ENCODE measurements at places on chromosomes 11 and 22. TPM values are rescaled to one million over a fixed set of nuclear protein-coding genes. Genes with fewer than 3 reads are reported as not detected.

GRCh38 chr22:42717197-42717928, 3.3 kb downstream of the A4GALT start:
- H3K36me3 ChIP-seq: no peaks in the 10 kb centered on the region
- no peaks in the 10 kb centered on the region for H3K27me3 ChIP-seq
- peaks cover 5% of the 10 kb centered on the region for H3K4me1 ChIP-seq
- no peak for DNase-seq
- H3K4me3 ChIP-seq: no peak overlapping the region
- H3K27ac ChIP-seq: no peak overlapping the region

DNA sequence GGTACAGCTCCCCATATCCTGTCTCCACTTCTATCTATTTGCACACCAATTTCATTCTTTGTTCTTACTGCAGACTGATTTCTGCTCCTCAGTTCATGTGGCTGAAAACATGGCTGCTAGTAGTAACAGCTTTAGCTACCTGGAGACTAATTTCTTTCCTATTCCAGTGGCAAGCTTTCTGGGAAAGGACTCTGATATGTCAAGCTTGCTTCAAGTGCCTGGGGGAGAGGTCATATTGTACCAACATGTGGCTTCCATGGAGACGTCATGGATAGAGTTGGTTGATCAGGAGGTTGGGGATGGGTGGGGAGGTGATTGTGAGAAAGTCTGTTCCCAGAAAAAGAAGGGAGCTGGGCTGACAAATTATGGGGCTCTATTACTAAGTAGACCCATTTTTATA, 44.9 kb downstream of the ADM start:
- no peaks in the 10 kb centered on the region for H3K36me3 ChIP-seq
- no peak overlapping the region for H3K4me3 ChIP-seq
- no peak overlapping the region for H3K27ac ChIP-seq
- DNase-seq: no peak

Gene SLN
- total RNA-seq: not detected

GRCh38 chr11:83691451-83691950, 405.3 kb upstream of the CCDC90B start:
- H3K4me1 ChIP-seq: peaks cover 5% of the 10 kb centered on the region
- DNase-seq: no peak
- no peak overlapping the region for H3K4me3 ChIP-seq
- H3K27me3 ChIP-seq: no peaks in the 10 kb centered on the region
- no peak overlapping the region for H3K27ac ChIP-seq

Gene VWCE
- total RNA-seq: 24.9 TPM

- no peaks in the 10 kb centered on the region for H3K27me3 ChIP-seq
- DNase-seq: no peak
- H3K4me1 ChIP-seq: peaks cover 9% of the 10 kb centered on the region
- H3K4me3 ChIP-seq: no peak overlapping the region
Observed at GRCh38 chr11:20030472-20030871, 129.8 kb downstream of the DBX1 start.

DNA sequence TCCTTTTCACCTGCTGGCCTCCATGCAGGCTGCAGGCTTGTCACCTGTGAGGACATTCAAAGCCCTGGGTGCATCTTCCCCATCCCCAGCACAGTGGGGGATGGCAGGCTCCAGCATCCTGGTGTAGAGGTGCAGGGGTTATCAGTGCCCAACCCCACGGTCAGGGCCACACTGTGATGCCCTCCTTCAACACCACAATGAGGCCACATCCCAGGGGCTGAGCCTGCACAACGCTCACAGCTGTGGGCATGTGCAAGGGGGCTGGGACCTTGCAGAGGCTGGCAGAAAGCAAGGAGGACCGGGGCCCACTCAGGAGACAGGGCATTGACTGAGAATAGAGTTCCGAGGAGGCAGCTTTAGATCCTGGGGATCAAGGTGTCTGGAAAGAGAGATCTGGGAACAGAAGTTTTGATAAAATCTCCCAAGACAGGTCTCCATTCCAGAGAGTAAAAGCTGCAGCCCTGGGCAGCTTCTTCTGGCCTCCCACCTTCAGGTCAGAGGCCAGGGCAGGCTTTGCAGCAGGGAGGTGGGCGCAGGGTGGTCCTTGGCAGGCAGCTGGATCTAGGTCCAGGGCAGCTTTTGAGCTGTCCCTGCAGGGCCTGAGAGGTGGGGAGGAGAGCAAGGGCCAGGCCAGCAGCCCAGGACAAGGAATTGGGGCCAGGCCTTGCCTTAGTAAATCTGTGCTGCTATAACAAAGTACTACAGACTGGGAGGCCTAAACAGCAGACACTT, 250.8 kb upstream of the B3GAT1 start:
- H3K27ac ChIP-seq: no peak overlapping the region
- H3K36me3 ChIP-seq: no peaks in the 10 kb centered on the region
- H3K4me3 ChIP-seq: no peak overlapping the region
- no peak for DNase-seq

- H3K27me3 ChIP-seq: no peaks in the 10 kb centered on the region
- no peak for DNase-seq
- H3K27ac ChIP-seq: no peak overlapping the region
- H3K4me1 ChIP-seq: no peaks in the 10 kb centered on the region
- H3K36me3 ChIP-seq: no peaks in the 10 kb centered on the region
- no peak overlapping the region for H3K4me3 ChIP-seq
Observed at GRCh38 chr11:61083601-61084147, 18.6 kb upstream of the CD5 start.

Gene RSF1
- total RNA-seq: 63.3 TPM

DNA sequence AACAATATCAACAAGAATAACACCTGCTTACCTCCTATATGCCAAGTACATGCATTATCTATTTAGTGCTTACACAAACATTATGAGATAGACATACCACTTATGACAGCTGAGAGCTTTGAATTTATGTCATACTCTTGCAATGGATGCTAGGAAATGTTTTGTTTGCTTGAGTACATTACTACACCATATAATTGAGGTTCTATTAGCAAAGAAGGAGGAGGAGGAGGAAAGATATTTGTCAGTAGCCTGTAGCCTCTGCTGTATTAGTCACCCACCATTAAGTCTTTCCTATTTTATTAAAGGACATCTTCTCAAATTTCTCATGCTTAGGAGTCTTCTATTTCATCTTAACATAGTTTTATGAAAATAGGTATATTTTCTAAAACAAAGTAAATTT, 6.4 kb downstream of the ANO5 start:
- no peak overlapping the region for H3K27ac ChIP-seq
- no peak for DNase-seq
- no peaks in the 10 kb centered on the region for H3K4me1 ChIP-seq
- H3K4me3 ChIP-seq: no peak overlapping the region

- H3K27me3 ChIP-seq: no peaks in the 10 kb centered on the region
- no peak overlapping the region for H3K27ac ChIP-seq
- peaks cover 5% of the 10 kb centered on the region for H3K4me1 ChIP-seq
- no peak overlapping the region for H3K4me3 ChIP-seq
- no peaks in the 10 kb centered on the region for H3K36me3 ChIP-seq
Observed at GRCh38 chr22:38469306-38469781, 1.4 kb downstream of the KDELR3 start.

DNA sequence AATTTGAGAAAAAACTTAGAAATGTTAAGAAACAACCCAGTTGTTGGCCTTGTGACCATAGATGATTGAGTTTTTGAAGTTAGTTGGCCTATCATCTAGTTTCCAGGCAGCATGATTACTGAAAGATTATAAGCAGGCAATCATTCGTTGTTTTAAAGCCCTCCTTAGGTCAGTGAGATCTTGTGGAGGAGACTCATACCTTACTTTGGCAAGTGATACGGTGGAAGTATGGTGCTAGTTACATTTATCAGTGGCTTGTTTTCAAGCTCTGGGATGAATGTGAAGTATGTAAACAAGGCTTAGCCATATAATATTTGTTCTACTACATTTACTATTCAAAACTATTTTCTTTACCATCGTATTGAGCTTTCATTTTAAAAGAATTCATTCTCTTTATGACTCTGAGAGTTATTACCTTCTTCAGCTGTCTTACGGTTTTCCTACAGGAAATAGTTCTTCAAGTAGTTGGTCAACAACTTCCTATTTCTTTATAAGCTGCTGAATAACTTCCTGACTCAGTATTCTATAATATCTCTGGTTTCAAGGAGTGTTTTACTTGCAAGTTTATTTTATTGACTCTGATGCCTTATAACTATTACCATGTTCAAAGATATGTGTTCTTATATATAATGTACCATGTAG, 7.3 kb downstream of the YAP1 start:
- no peaks in the 10 kb centered on the region for H3K27me3 ChIP-seq
- H3K27ac ChIP-seq: peak overlapping the region; percentile 35
- DNase-seq: no peak
- H3K36me3 ChIP-seq: no peaks in the 10 kb centered on the region
- H3K4me3 ChIP-seq: peak overlapping the region; percentile 8

DNA sequence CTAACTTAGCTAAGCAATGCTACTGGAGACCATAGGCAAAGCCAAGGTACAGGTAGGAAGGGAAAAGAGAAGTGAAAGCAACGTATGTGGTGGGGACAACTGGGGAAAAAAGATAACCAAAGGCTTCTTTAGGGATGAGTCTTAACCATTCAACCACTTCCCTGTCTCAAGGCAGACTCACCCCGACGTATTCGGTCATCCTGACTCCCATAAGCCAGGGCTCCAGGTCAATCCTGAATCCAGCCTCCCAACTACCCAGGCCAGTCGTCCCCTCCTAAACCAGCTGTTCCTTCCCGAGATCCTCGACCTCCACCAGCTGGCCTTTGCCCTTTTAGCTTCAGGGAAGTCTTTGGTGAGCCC, 330 bp downstream of the ACP2 start:
- no peaks in the 10 kb centered on the region for H3K36me3 ChIP-seq
- peak overlapping the region; percentile 40 for H3K27ac ChIP-seq
- no peaks in the 10 kb centered on the region for H3K27me3 ChIP-seq
- no peak for DNase-seq

GRCh38 chr11:73536961-73537360, 61.0 kb downstream of the FAM168A start:
- no peak overlapping the region for H3K27ac ChIP-seq
- no peaks in the 10 kb centered on the region for H3K27me3 ChIP-seq
- no peak overlapping the region for H3K4me3 ChIP-seq
- DNase-seq: no peak

Gene EFCAB6
- 4.7 TPM for total RNA-seq

- no peaks in the 10 kb centered on the region for H3K27me3 ChIP-seq
- H3K4me3 ChIP-seq: no peak overlapping the region
- no peaks in the 10 kb centered on the region for H3K4me1 ChIP-seq
- H3K36me3 ChIP-seq: no peaks in the 10 kb centered on the region
Observed at GRCh38 chr11:128198216-128198772, 389.1 kb downstream of the ETS1 start.

Gene NRXN2
- total RNA-seq: 7.0 TPM

Gene SRPRA
- 45.3 TPM for total RNA-seq

- no peak for DNase-seq
- no peak overlapping the region for H3K27ac ChIP-seq
- H3K4me1 ChIP-seq: peaks cover 7% of the 10 kb centered on the region
- no peak overlapping the region for H3K4me3 ChIP-seq
Observed at GRCh38 chr11:86673872-86674750, 1.7 kb upstream of the ME3 start.

DNA sequence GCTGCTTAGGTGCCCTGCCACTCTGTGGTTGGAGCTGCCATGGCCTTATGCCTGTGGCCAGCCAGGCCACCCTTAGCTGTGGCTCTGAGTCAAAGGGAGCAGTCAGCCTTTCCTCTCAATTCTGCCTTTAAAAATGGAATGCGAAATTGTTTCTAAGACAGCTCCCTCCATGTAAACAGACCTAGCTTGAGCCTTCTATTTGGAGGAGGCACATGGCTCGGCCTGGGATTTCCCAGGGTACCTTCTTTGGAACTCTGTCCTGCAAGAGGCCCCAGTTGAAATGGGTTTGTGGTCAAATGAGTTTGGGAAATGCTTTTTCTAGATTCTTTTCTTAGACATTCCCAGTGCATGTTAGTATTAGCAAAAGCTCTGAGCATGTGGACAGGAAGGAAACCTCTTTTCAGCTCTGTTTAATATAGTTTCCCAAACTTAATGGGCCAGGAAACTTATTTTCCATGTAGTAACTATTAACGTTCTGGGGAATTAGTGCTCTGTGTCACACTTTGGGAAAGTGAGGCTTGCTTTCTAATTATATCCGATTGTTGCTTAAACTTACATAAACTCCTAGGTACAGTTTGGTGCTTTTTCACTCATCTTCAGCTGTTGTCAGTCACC, 7.8 kb downstream of the PHOX2A start:
- DNase-seq: no peak
- no peaks in the 10 kb centered on the region for H3K36me3 ChIP-seq
- H3K4me3 ChIP-seq: no peak overlapping the region
- no peaks in the 10 kb centered on the region for H3K27me3 ChIP-seq

Gene C22orf31
- 0.35 TPM for total RNA-seq

DNA sequence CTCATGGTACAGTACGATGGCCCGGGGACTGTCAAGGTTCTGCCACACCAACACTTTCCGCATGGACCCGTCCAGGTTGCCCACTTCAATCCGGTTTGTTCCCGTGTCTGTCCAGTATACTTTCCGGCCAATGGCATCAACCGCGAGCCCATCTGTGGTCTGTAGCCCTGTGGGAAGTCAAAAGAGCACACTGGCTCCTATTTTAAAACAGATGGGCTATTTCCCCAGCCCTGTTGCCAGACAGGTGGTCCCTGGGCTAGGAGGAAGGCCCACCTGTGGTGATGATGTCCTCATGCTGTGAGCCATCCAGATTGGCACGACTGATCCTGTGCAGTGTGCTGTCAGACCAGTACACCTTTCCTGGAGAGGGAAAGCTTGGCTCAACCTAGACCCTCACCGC, 30.4 kb upstream of the CKAP5 start:
- DNase-seq: no peak
- H3K36me3 ChIP-seq: no peaks in the 10 kb centered on the region
- no peaks in the 10 kb centered on the region for H3K4me1 ChIP-seq
- H3K27me3 ChIP-seq: no peaks in the 10 kb centered on the region
- H3K27ac ChIP-seq: no peak overlapping the region

GRCh38 chr22:39240831-39241793, 3.7 kb downstream of the PDGFB start:
- no peaks in the 10 kb centered on the region for H3K36me3 ChIP-seq
- no peaks in the 10 kb centered on the region for H3K27me3 ChIP-seq
- no peak for DNase-seq

- no peak for DNase-seq
- H3K4me3 ChIP-seq: no peak overlapping the region
- H3K36me3 ChIP-seq: no peaks in the 10 kb centered on the region
- no peaks in the 10 kb centered on the region for H3K4me1 ChIP-seq
- no peak overlapping the region for H3K27ac ChIP-seq
Observed at GRCh38 chr11:127003260-127003981, 2.9 kb upstream of the KIRREL3 start.

DNA sequence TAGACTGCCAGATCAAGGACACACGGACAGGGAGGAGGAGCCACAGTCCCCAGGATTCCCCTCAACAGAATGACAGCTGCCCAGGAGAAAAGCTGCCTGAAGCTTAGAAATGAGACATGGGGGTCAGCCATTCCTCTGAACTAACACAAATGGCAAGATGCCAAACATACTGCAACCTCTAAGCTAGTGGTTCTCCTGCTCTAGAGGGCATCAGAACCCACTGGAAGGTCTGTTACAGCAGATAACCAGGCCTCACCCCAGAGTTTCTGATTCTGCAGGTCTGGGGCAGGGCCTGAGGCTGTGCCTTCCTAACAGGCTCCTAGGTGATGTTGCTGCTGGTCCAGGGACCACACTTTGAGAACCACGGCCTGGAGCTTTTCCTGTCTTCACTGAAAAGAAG, 28.6 kb upstream of the BID start:
- H3K27ac ChIP-seq: no peak overlapping the region
- H3K36me3 ChIP-seq: no peaks in the 10 kb centered on the region
- no peaks in the 10 kb centered on the region for H3K27me3 ChIP-seq
- no peak overlapping the region for H3K4me3 ChIP-seq
- no peak for DNase-seq
